AG10803 (cell line): ENCODE measurements at places on chromosomes 1 and 21.

DNA sequence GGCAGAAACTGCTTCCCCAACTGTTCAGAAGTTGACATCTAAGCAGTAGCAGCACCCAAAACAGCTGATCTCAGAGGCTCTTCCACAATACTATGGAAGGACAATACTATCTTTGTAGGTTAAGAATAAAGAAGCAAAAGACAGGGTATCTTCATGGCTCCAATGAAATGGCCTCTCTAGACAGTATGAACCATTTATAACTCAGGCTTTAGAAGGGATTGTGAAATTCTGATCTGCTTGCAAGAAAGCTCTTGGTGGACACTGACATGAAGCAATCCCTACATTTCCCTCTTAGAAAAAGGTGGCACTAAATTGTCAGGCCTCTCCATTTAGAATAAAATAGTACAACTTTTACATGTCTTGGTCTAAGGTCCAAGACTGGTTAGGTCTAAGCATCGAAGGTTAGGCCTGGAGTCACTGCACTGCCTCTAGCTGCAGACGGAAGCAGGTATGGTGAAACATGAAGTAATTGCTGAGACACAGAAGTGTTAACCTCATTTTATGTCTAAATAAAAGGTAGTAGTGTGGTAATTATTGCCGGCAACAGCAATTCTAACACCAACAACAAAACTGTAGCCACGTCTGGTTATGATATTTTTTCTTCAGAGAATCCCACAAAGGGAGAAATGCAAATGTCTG, 50.6 kb upstream of the HP1BP3 start:
- no peak for DNase-seq

DNA sequence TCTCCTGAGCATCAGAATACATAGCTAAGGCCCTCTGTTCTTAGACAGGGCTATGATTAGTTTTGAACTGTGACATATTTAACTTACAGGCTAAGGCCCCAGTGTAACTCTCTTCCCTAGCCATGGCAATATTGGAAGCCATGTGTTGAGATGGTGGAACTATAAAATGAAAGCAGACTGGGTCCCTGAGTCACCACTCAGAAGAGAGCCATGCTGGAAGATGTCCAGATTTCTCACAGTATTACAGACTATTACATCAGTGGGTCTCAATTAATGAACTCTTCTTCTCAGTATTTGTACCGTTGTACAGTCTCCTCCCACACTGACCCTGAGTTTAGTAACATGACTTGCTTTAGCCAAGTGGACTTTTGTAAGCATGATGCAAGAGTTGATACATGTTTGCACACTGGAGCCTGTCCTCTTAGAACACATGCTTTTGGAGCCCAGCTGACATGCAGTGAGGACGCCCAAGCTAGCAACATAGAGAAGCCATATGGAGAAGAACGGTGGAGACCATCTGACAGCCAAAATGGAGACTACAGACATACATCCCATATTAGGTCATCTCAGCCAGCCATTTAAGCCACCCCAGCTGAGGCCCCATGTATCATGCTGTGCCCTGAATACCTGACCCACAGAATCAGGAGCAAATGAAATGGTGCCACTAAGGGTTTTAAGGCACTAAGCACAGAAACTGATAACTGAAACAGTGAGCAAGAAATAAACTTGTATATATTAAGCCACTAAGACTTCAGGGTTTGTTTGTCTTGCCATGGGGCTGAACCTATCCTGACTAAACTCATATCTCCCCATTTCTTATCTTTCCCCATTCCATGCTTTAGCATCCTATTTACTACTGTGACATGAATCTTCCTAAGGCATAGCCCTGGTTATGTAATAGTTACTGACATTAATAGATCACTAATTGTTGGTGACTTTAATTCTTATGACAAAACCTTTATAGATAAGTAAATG, 24.4 kb downstream of the TBX15 start:
- peak; percentile 97 for DNase-seq

GRCh38 chr1:104467590-104467989, 717.9 kb downstream of the AMY1C start:
- DNase-seq: no peak

DNA sequence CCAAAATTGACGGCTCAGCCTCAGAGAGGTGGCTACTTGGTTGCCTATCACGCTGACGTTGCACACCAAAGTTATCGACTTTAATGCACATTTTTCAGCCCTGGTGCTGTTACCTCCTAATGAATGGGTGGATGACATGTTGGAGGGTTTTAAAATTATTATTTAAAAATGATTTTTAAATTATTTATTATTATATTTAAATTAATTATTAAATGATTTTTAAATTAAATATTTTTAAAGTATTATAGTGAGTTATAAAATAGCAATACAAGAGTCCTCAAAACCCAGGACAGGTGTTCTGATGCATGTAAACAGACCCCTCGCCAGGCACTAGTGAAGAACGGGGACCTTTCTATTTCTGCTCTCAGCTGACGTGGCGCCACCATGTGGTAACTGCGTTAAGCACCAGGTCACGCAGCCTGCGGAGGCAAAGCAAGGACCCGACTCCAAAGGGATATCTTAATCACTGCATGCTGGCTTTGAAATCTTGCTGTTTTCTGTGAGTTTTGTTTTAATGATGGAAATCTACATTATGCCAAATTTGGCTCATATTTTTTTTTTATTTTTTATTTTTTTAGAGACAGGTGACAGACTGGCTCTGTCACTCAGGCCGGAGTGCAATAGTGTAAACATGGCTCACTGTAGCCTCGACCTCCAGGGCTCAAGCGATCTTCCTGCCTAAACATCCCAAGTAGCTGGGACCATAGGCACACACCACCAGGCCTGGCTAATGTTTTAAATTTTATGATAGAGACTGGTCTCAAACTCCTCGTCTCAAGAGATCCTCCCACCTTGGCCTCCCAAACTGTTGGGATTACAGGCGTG, 22.6 kb downstream of the CASP9 start:
- DNase-seq: peak; percentile 35
